NCI-H1694 treated with DMSO at 0.1 percent for 48 hours (cell line): ENCODE measurements at places on chromosomes 7 and 10.

- no peak for DNase-seq
These were observed 290.9 kb downstream of the DNAJB9 start for GRCh38 chr7:108860615-108861014.

- no peak for DNase-seq
These were observed 428.4 kb downstream of the GFRA1 start for GRCh38 chr10:115844591-115844990.

DNA sequence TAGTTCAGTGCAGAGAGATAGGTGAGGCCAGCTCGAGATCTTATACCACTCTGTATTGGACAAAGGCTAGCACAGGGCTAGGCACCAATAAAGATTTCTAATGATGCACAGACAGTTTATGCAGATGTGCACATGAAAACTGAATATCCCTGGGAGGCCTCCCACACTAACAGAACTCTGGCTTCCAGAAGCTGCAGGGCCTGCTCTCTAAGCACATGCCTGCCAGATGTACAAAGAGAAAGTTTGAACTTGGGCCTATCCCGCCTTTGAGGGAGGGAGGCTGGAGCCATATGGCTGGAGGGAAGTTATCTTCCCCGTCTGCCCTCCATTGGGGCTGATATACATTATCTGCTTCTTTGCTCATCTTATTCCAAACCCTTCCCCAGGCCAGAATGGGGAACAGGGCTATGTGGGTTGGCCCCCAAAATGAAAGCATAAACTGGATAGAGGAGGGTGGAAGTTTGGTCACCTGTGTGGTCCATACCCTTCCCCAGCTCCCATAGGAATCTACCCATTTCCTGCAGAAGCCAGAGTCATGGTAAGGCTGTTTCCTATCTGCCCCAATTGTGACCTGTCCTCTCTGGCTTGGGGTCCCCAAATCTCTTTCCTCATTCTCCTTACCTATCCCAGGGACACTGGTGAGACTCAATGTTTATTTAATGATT, 3.8 kb downstream of the KAZALD1 start:
- DNase-seq, result no peak

- no peak for DNase-seq
These were observed 26.7 kb upstream of the CUL1 start for GRCh38 chr7:148672041-148672440.

DNA sequence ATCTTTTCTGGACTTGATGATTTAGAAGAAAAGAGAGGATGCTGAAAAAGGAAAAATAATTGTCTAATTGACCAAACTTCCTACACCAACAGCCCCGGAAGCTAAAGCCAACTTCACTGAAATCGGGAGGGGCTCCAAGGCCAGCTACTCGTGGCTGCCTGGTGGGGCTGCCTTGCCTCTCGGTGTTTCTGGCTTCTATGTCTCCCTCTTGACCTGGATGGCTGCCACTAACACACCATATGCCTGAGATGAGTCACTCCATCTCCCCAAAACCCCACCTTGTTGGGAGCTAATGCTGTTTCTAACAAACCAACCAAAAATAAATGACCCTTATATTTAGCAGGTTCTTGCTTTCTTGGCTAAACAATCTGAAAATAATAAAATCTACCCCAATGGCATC, 87.6 kb upstream of the AFAP1L2 start:
- DNase-seq, result peak; percentile 11

DNA sequence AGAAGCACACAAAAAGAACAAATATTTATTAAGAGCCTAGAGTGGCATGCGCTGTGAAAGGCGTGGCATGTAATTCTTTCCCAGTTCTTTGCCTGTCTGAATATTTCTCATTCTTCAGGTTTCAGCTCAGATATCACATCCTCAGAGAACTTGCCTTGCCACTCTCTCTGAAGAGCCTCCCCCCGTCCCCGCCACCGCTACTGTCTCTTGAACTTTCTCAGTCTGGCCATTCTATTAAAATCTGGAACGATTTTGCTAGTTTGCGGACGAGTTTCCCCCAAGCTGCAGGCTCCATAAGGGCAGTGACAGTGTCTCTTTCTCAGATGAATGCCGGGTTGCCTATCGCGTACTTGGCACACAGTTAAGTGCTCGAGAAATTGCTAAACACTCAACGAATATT, 787 bp upstream of the PLEKHA1 start:
- DNase-seq, result no peak

DNA sequence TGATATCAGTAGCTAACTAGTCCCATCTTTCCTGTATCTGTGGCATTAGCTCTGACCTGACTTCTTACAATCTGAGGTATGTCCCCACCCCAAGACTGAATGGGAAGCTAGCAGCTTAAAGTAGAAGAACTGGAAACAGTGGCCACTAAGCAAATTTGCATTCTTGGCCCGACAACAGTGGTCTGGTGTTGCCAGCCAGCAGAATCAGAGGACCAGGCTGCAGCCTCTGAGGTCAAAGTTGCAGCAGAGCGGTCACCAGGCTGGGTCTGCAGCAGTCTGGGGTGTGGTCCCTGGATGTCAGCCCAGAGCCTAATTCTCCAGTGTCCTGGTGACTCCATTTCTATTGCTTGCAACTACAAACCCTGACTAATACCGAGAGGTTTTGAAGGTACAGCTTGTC, 26.3 kb downstream of the FAM107B start:
- no peak for DNase-seq

DNA sequence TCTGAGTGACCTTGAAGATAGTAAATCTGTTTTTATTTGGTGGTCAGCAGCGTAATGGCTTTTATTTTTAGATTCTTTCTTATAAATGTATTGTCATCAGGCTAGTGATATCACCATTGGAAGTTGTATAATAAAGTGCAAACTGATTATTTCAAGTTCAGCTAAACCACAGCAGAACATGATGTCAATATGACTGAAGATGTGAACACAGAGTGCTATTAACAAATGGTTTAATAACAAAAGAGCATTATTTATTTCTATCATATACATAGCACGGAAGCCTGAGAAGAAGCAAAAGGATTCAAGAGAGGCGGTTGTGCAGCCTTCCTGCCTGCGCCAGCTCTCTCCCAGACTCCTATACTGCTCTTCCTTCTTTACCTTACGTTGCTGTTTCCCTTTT, 142.7 kb downstream of the SDK1 start:
- DNase-seq, result no peak

GRCh38 chr7:89554209-89554608, 600.1 kb upstream of the STEAP1 start:
- no peak for DNase-seq

DNA sequence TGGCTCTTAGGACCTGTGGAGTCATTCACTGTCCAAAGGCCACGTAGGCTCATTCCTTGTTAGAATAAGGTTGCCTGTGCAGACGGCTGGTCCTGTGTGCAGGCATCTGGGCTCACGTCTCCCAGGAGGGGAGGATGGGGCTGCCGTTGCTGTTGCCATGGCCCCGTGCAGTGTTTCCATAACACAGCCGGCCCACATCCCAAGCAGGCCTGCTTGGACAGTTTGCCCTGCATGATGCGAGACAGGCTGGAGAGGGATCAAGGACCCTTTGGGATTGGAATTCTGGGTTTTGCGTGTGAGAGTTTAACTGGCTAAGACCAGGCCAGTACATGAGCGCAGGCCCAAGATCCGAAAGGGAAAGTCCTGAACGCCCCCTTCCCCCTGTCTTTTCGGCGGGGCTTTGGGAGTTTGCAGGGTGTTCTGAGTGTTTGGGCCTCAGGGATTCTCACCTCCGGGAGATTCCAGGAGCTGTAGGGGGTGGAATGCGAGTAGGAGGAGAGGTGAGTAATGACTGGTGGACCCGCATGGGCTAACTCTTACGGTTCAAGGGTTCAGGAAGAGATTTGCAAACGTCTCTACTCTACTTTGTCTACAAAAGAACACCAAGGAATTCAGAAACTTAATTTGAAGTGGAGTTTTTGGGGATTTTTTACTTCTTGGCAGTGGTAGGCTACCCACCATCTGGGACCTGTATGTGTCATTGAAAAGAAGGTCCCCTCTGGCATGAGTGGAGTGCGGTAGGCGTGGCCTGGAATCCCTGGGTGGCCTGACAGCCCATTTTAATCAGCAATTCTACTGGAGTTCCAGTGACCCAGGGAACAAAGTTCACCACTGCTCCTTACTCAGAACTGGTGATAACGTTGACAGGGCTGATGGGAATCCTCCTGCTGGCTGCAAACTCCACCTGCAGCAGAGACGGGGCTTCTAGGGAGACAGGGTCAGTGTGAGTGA, 125.4 kb downstream of the ITIH5 start:
- DNase-seq, result no peak

GRCh38 chr10:95539560-95540284, 21.4 kb downstream of the SORBS1 start:
- no peak for DNase-seq

DNA sequence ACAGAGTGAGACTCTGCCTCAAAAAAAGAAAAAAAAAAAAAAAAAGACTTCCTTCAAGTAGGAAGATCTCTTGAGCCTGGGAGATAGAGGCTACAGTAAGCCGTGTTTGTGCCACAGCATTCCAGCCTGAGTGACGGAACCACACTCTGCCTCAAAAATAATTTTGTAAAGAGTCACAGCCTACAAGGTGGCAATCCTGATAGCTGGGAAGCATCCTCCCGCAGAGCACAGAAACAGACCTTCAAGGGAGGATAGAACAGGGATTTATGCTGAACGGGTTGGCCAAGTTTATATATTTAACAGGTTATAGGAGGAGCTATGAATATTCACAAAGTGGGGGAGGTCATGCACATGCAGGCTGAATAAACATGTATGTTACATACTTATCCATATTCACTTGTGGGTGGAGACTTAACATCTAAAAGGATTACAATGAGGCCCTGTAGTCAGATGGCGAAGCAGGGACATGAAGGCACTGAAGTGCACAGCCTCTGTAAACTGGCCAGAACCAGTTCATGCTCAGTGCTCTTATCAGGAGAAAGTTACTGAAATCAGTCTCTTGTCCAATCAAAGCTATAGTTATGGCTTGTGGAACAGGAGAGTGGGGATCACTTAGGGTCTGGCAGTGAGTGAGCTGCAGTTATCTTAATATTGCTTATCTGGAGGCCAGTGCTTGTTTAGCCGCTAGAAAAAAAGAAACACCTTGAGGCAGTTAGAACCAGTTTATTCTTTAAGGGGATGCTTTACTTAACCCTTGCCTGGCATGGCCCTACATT, 6.8 kb downstream of the LMBR1 start:
- DNase-seq, result no peak

DNA sequence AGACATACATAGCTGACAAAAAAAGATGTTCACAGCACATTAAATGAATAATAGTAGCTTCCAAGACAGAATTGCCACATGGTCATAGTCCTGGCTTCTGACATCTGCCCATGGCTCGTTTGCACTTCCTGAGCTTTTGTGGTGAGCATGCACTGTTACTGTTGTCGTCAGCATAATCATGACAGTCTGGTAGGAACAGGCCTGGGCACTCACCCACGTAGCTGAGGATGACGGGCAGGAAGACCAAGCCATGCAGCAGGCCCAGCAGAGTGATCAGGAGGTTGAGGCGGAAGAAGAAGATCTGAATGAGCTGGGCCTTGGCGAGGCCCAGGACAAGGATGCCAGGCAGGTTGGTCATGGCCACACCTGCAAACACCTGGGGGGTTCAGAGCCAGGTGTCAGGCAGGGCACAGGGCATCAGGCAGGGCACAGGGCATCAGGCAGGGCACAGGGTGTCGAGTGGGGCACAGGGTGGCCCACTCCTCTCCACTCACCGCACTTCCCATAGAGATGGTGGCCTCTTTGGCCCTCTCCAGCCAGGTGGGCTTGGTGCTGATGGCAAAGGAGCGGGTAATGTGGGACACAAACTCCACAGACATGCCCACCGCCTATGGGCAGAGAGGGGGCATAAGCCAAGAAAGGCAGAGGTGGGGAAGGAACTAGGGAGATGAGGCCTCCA, 25.3 kb upstream of the NUDCD3 start:
- DNase-seq, result no peak

GRCh38 chr10:70937661-70938060, 49.3 kb upstream of the PCBD1 start:
- no peak for DNase-seq

- DNase-seq, result no peak
These were observed 106.2 kb downstream of the SAMD9 start for GRCh38 chr7:93011351-93012294.

- DNase-seq, result no peak
These were observed 73.6 kb downstream of the EGFR start for GRCh38 chr7:55092186-55092974.

GRCh38 chr10:14225379-14225778, 105.3 kb downstream of the FRMD4A start:
- DNase-seq, result no peak

- DNase-seq, result no peak
These were observed 7.0 kb downstream of the KNDC1 start for GRCh38 chr10:133166828-133167692.
